Stimulated activated CD4-positive, alpha-beta T cell treated with anti-CD3 and anti-CD28 coated beads, Interleukin-1b, Interleukin-23, amount 100 ng/mL, for 1 hour (primary cell): ENCODE measurements at places on chromosomes 16 and 17.

DNA sequence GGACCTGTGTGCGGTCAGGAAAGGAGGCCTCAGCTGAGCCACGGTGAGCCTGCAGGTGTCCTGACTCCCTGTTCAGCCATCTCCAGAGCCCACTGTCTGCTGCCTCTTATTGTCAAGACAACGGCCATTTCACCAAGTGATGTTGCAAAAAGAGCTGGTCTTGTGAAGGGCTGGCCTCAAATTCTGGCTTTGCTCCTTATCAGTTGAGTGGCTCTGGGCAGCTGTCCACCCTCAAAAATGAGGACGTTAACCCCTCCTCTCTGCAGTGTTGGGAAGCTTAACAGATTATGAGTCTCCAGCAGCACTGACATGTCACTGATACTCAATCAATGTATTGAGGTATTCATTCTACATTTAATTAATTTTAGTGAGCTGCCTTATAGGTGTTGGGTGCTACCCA lies 171.1 kb upstream of the TOX3 start:
- no peak for DNase-seq

- no peak for DNase-seq
Observed at GRCh38 chr17:42061646-42062487, 11.5 kb upstream of the C17orf113 start.

- no peak for DNase-seq
Observed at GRCh38 chr16:11303405-11304138, 22.4 kb upstream of the PRM1 start.

DNA sequence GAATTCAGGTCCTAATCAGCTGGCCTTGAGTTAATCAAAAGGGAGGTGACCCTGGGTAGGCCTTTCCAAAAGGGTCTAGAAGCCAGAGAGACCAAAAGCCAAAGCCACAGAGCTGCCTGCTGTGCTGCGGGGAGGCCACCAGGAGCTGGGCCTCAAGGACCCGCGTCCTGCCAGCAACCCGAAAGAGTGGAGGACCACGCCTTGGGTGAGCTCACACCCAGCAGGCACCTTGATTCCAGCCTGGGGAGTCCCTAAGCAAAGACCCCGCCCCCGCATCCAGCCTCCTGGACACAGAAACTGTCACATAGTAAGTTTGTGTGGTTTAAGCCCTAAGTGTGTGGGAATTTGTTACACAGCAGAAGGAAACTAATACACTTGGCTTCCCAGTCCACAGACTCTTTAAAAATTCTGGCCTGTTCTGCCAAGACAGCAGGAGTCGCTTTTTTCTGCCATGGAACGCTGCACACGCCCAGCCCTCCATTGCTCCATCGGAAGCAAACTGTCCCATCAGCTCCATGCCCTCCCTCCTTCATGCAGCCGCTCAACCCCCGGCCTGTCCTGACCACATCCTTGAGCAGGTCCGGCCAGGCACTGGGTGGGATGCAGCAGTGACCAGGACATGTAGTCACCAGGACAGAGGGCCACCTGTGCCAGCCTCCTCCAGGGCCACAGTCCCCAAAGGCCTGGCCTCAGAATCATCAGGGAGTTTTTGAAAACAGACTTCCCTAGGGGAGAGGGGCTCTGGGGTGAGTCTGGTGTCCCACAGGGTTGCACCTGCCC lies 20.9 kb upstream of the RASD1 start:
- no peak for DNase-seq

DNA sequence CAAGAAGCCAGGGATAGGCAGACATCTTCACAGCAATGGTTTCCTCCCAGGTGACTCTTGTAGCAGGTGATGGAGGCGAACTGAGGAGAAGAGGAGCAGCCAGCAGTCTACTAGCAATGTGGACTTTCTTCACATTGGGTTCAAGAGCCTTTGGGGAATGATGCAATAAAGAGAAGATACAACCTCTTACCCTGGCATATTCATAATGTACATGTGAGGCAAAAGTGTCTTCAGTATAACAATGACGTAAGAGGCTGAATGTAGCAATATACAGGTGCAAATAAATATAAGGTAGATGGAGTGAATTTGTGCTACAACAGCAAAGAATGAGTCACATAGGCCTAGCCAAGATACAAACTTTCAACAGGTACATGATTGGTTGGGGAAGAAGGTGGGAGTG lies 70.9 kb upstream of the SOX9 start:
- DNase-seq = no peak

- no peak for DNase-seq
Observed at GRCh38 chr17:63998050-63998720, at the start of gene PRR29. TSS of gene PRR29 (plus strand) at chr17:63998351. CDS start at chr17:63998365, 14 bp downstream.

DNA sequence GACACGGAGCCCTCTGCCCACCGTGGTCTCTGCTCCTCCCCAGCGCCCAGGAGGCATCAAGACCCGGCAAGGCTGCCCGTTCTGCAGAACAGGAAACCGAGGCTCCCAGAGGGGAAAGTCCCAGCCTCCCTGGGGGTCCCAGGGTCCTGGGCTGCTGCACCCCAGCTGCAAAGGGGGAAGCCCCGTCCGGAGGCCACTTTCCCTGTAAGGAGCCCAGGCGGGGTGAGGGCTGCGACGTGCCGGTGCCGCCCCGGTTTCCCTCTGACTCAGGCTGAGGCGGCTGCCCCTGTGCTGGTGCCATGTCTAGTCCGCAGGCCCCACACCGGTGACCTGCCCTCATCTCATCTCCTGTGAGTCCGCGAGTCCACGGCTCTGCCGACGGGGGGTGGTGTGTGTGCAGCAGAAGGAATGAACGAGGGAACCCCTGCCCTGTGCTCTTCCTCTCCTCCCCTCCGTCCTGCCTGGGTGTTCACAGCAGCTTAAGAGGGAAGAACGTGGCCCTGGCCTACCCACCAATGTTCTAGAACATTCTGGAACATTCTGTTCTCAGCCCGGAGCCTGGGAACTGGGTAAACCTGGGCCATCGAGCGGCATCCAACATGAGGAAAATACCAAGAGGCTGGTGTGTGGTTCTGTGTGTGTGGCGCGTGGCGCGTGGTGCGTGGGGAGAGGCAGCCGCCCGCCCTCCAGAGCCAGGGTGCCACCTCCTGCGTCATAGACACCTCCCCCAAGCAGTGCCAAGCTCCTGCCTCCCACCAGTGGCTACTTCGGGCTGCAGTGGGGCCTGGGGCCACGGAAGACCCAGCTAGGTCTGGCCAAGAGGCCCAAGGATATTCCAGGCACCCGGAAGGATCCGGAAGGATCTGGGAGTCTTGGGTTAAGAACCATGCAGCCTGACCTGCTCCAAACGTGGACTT lies 7.0 kb upstream of the CBFA2T3 start:
- DNase-seq = no peak

- DNase-seq = no peak
Observed at GRCh38 chr17:29331075-29331707, 37.2 kb upstream of the NUFIP2 start.

DNA sequence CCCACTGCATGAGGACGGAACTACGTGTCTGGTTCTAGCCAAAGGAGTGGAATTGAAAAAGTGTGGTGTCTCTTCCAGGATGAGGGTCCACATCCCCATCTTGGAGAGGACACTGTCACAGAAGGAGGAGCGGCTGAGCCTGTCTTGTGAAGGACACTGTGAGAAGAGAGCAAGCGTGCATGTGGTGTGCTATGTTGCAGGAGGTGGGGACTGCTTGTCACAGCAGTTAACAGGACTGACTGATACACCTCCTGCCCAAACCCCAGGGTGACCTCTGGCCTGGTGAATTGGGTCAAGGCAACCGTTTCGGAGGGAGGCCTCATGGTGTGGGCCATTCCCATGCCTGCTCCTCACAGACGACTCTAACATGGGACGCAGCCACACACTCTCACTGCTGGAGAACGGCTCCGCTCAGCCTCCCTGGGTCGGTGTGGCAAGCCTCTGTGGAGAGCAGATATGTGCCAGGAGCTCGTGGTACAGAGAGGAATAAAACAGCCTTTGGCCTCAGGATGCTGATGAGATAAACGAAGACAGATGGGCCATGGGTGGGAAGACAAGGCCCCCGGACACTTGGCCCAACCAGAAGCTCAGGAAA lies 56.4 kb upstream of the RBFOX3 start:
- DNase-seq = no peak

DNA sequence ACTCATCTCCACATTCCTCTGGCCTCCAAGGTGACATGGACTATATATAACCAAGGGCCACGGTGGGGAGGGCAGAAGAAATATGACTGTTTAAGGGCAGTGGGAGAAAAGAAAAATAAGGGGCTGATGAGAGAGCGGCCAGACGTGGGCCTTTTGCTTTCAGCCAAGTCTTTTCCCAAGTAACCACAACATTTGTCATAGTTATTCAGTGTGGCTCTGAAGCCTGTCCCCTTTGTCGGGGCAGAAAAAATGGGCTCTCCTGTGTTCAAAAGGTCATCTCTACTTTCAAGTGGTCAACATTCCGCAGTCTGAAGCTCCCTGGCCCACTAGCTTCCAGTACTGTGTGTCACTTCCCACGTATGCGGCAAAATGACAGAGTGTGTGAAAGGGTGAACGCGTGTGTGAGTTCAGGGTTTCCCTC lies 245.4 kb downstream of the NTN1 start:
- no peak for DNase-seq

GRCh38 chr17:30188211-30188939 lies 47.1 kb downstream of the SLC6A4 start:
- DNase-seq = no peak

- DNase-seq = no peak
Observed at GRCh38 chr17:79919164-79919585, 79.9 kb upstream of the CBX4 start.

GRCh38 chr16:56460101-56460500 lies 8.7 kb downstream of the OGFOD1 start:
- no peak for DNase-seq

- DNase-seq = no peak
Observed at GRCh38 chr17:71260366-71260940, 860.4 kb upstream of the SOX9 start.

DNA sequence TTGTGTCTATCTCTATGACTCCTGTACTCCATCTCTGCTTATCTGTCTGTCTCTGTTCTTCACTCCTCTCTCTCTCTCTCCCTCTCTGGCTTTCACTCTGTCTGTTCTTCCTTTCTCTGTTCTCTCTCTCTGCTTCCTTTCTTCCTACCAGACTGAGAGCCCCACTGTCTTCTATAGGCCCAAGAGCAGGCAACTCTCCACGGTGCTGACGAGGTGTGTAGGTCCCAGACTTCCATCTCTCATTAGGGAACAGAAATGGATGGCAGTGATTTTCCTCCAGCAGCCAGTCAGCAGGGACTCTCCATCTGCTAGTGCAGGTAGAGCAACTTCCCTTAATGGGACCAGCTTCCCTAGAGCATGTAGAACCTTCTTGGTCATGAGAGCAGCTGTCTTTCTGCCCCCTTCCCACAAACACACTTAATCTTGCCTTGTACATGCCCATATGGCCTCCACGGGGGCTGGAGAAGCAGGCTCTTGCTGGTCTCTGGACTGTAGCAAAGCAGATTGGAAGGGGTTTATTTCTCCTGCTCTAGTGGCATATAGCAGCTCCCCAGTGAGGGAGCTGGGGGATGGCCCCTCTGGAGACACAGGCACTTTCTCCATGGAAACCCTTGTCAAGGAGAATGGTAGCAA lies 47.8 kb upstream of the NLRP1 start:
- DNase-seq = no peak

DNA sequence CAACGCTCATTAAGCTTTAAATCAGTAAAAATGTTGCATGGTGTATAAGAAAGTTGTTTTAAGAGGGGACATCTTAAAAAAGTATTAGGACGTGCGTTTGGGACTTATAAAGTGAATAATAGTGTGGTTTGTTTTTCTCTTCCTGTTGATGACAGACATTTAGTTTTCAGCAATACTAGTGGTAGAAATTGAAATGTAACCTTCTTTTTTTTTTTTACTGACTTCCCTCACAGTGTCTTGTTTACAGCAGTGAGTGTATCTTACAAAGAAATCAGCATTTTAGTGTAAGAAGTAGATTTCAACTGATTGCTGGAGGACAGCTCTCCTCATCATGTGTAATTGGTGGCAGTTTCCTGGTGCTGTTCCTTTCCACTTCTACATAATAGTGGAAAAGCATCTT lies 39.6 kb downstream of the CYLD start:
- no peak for DNase-seq

DNA sequence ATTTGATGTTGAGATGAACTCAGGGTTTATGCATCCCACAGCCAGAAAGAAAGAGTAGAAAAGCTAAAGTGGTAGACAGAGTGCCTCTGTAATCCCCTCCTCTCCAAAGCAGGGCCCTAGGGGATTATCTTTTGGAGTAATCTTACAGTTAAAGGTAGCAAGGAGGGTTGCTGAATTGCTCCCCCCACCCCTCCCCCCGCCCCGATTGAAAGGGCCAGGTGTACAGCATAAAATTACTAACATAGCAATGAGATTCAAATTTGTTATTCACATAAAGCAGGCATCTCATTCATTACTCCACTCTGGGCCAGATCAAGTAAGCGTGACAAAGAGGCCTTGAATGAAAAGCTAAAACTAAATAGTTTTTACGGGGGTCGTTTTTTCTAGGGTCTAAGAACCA lies 72.7 kb downstream of the STH start:
- DNase-seq = no peak

DNA sequence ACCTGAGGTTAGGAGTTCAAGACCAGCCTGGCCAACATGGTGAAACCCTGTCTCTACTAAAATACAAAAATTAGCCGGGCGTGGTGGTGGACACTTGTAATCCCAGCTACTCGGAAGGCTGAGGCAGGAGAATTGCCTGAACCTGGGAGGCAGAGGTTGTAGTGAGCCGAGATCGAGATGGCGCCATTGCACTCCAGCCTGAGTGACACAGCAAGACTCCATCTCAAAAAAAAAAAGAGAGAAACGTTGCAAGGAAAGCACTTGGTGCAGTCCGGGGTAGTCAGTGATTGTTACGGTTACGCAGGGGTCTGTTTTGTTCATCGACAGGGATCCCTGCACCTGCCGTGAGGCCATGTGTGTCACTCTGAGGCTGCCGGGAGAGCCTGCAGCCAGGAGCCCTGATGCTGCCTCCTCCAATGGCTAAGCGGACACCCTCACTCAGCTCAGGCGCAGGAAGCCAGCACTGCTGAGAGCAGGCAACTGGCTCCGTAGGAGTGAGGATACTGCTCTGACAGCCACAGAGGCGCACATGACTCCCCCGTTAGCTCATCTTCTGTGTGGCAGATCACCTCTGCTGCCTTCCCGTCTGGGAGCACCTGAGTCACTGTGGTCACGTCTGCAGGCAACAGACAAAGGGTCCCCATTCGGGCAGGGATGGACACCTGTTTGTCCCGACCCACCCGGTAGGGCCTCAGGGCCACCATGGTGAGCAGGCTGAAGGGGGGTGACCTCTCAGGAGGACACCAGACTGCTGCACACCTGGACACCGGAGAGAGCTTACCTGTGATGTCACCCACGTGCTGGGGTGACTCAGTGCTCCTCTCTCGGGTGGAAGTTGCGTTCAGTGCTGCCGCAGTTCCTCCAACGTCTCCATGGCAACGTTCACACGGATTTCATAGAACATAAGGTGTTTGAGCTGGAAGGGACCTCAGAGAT lies 5.2 kb upstream of the RAB26 start:
- no peak for DNase-seq

DNA sequence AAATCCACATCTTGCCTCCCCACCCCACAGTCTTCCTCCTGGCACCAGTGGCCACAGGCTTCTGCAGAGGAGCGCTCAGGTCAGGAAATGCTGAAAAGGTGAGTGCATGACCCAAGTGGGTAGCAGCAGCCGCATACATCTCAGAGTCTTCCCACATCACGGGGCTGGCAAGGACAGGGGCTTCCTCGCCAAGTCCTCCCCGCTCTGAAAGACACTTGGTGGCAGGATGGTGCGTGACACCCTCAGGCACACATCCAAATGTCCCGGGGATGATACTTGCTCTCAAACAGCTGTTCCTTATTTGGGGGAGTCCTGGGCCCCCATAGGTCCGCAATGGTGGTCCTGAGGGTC lies 8.8 kb upstream of the SLC16A5 start:
- DNase-seq = no peak
